ENCODE measurements at places on chromosomes 5 and 9.

GRCh38 chr5:174935854-174936474 lies 211.6 kb downstream of the MSX2 start:
- no peaks in the 10 kb centered on the region for H3K4me1 ChIP-seq
- no peak overlapping the region for H3K4me3 ChIP-seq
- peak; percentile 61 for DNase-seq

DNA sequence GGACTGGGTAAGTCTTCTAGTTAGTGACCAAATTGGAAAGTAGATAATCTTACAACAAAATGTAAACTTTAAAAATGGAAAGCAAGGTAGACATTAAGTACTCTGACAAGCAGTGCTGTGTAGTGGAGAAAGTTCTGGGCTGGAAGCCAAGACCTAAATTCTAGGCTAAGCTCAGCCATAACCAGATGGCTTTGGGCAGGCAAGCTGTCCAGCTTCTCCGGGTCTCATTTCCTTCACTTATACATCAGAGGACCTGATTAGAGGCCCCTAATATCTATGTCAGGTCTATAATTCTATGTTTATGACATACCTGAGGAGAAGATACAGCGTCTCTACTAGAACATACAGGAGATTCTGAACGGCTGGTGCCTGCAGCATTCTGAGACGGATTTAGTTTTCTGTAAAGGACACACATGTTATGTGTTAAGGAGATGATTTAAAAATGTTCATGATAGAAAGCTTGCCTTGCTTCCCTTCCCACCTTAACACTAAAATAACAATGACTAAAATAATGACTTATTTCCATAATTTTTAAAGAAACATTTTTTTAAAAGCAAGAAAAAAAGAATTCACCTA lies 61.2 kb downstream of the ELL2 start:
- peaks cover 66% of the 10 kb centered on the region for H3K36me3 ChIP-seq
- no peak for DNase-seq
- H3K27me3 ChIP-seq: no peaks in the 10 kb centered on the region
- H3K4me1 ChIP-seq: peaks cover 15% of the 10 kb centered on the region
- no peak overlapping the region for H3K27ac ChIP-seq

GRCh38 chr5:96940586-96940985 lies 4.7 kb downstream of the LNPEP start:
- H3K27ac ChIP-seq: no peak overlapping the region
- DNase-seq: no peak
- H3K4me3 ChIP-seq: no peak overlapping the region
- H3K4me1 ChIP-seq: peaks cover 23% of the 10 kb centered on the region
- no peaks in the 10 kb centered on the region for H3K36me3 ChIP-seq

DNA sequence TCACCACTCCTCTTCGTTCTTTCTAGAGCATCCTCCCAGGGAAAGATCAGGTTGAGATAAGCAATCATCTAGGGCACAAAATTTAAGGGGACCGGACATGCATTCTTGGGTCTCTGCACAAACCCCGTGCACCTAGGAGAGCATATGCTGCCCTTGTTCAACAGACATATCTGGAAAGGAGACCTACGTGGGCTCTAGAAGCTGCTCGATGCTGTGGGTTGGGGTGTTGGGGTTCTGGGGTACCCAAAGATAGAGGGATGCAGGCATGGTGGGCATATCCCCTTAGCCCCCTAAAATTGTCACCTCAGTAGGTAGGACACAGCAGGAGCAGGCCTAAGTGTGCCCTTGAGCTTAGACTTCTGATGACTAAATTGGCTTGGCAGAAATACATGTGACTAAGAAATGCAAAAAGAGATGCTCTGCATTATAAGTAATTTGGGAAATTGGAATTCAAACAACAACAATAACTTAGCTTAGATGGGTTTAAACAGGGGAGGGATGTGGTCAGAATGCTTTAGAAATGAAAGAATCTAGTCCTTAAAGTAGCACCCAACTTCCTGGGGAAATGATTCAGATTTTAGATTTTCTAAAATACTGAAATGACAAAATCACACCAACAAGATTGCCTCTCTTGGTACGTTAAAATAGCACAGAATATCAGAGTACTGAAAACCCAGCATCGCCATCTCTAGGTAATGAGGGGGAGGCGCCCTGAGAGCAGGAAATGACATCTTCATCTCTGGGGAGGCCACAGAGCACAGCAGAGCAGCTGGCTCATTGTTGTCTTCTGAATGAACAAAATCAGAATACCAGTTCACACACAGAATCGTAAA lies 172.3 kb downstream of the GNA14 start:
- no peaks in the 10 kb centered on the region for H3K27me3 ChIP-seq
- H3K36me3 ChIP-seq: no peaks in the 10 kb centered on the region
- H3K4me3 ChIP-seq: no peak overlapping the region
- no peak for DNase-seq
